Activated CD4-positive, alpha-beta T cell treated with anti-CD3 and anti-CD28 coated beads, Interleukin-2, amount 10 ng/mL, durations not matched to agents 7 days and 5 days (primary cell): ENCODE measurements at places on chromosomes 16 and 17.

- H3K36me3 ChIP-seq = no peaks in the 10 kb centered on the region
- DNase-seq = no peak
- H3K4me1 ChIP-seq = peaks cover 44% of the 10 kb centered on the region
- H3K27ac ChIP-seq = no peak overlapping the region
- peaks cover 2% of the 10 kb centered on the region for H3K27me3 ChIP-seq
These were observed 3.1 kb upstream of the CPD start for GRCh38 chr17:30375661-30376060.

- peak overlapping the region; percentile 2 for H3K27ac ChIP-seq
- peaks cover 15% of the 10 kb centered on the region for H3K27me3 ChIP-seq
- DNase-seq = no peak
- peaks cover 52% of the 10 kb centered on the region for H3K4me1 ChIP-seq
These were observed 1.0 kb downstream of the FOXJ1 start for GRCh38 chr17:76139801-76140660.

DNA sequence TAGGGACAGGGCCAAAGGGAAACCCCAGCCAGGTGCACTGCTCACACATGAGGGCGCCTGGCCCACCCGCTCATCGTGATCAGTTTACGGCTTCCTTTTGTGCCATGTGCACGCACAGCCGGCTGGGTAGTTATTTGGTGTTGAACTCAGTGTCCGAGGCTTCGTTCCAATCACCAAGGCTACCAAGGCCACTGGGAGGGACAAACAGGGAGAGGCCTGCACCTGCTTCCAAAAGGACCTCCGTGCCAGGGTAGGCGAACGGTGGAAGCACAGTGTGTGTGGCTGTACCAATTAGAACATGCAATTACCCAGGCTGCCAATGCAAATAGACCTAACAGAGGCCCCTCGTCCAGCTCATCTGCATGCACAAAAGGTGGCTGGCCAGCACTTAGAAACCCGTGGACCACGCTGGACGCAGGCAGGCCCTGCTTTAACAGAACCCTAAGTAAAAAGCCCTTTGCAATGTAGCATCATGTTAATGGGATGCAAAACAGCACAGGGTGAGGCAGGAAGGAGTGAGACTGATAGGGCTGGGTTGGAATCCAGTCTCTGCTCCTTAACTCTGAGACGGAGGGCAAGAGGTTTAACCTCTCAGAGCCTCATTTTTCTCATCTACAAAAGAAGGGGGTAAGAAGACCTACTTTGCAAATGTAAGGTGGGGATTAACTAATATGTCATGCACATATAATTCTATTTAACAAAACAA is 204.0 kb downstream of the XYLT1 start:
- H3K36me3 ChIP-seq = peaks cover under 1% of the 10 kb centered on the region
- H3K27ac ChIP-seq = no peak overlapping the region
- DNase-seq = no peak

DNA sequence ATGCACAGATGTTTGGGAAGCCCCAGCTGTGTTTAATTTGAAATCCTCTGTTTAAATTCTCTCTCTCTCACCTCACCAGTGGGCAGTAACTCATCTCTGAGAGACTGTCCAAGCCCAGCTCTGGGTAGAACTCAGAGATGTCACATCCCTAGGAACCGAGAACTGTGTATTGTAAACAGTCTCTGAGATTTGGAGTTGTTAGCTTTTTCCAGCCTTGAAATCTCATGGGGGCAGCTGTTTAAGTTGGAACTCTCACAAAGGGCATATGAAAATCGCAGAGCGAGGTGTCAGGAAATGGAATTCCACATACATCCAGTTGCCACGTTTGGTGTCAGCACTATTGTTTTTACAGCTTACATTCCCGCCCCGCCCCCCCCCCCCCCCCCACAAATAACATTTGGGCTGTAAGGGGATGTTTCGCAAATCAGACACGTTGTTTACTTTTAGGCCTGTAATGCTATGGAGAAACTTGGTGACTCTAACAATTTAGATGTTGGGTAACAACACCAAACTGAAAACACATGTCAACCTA is 34.3 kb downstream of the VPS35L start:
- H3K4me3 ChIP-seq = no peak overlapping the region
- H3K4me1 ChIP-seq = no peaks in the 10 kb centered on the region
- peaks cover 28% of the 10 kb centered on the region for H3K36me3 ChIP-seq
- DNase-seq = no peak
- H3K27me3 ChIP-seq = no peaks in the 10 kb centered on the region

DNA sequence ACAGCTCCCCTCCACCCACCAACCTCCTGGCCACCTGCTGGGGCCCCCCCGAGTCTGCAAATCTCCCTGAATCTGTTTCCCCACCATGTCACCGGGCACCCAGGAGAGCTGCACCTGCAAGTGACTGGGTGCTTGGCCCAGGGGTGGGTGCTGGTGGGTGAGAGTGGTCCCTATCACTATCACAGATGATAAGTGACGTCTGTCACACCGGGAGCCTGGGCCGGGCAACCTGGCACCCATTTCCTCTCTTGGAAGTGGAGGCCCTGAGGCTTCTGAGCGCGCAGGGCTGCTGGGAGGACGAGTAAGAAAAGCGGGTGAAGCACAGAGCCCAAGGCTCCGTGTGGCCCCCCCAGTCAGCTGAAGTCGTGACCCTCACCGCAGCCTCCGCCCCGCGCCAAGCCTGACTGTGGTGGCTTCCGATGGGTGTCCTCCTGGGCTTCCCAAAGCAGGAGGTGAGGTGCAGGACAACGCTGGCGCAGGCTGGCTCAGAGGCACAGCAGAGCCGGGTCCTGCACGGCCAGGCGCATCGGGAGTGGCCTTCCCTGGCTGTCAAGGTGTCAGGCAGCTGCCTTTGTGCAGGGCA is 21.0 kb upstream of the ACSF3 start:
- H3K36me3 ChIP-seq = peaks cover 2% of the 10 kb centered on the region
- no peak overlapping the region for H3K4me3 ChIP-seq
- no peaks in the 10 kb centered on the region for H3K4me1 ChIP-seq
- DNase-seq = no peak
- no peaks in the 10 kb centered on the region for H3K27me3 ChIP-seq

DNA sequence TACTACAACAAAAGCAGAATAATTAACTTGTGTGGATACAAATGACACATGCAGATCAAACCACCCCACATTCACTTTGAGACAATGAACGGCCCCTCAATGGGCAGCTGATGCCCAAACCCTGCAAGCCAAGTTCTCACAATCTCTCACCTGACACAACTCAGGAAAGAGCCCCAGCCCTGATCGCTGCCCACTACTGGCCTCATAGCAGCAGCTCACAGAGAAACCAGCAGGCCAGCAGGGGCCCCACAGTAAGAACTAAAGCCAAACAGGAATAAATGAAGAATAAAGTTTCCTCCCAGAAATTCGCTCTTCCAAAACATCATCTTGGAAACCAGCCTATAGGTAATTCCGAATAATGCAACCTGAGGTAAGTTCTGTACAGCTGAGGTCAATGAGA is 7.7 kb downstream of the AKTIP start:
- H3K36me3 ChIP-seq = peaks cover 77% of the 10 kb centered on the region
- peaks cover 46% of the 10 kb centered on the region for H3K4me1 ChIP-seq
- no peak overlapping the region for H3K4me3 ChIP-seq
- no peaks in the 10 kb centered on the region for H3K27me3 ChIP-seq
- DNase-seq = no peak

GRCh38 chr16:66512272-66513110 is 37.4 kb downstream of the TK2 start:
- no peaks in the 10 kb centered on the region for H3K27me3 ChIP-seq
- DNase-seq = no peak
- peaks cover 36% of the 10 kb centered on the region for H3K4me1 ChIP-seq
- no peaks in the 10 kb centered on the region for H3K36me3 ChIP-seq

DNA sequence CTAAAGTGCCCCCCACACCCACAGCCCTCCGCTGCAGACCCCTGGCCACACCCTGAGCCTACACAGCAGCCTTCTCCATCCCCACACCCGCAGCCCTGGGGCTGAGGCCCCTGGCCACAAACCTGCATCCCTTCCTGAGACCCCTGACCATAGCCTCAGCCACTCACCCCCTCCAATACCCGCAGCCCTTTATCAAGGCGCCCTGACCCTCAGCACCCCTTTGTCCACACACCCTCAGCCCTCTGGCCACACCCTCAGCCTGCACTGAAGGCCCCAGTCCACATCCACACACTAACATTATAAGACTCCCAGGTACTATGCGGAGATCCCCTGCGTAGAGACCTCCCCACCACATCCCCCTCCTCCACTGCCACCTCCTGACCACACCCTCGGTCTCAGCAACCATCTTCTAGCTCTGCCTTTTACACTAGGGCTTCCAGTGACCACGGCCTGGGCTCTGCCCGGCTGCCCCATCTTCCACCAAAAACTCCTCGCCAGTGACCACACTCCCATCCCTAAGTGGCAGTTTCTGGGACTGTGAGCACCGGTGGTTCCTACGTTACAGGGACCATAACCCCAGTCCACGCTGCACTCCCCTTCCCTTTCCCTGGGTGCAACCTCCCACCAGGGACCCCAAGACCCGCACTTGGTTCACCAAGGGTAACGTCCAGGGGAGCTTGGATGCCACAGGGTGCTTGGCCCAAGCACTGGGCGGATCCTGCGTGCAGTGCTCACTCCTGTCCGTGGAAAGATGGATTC is 818 bp downstream of the TPPP3 start:
- no peak for DNase-seq
- no peaks in the 10 kb centered on the region for H3K36me3 ChIP-seq
- no peak overlapping the region for H3K4me3 ChIP-seq
- H3K4me1 ChIP-seq = peaks cover 3% of the 10 kb centered on the region
- H3K27ac ChIP-seq = no peak overlapping the region

DNA sequence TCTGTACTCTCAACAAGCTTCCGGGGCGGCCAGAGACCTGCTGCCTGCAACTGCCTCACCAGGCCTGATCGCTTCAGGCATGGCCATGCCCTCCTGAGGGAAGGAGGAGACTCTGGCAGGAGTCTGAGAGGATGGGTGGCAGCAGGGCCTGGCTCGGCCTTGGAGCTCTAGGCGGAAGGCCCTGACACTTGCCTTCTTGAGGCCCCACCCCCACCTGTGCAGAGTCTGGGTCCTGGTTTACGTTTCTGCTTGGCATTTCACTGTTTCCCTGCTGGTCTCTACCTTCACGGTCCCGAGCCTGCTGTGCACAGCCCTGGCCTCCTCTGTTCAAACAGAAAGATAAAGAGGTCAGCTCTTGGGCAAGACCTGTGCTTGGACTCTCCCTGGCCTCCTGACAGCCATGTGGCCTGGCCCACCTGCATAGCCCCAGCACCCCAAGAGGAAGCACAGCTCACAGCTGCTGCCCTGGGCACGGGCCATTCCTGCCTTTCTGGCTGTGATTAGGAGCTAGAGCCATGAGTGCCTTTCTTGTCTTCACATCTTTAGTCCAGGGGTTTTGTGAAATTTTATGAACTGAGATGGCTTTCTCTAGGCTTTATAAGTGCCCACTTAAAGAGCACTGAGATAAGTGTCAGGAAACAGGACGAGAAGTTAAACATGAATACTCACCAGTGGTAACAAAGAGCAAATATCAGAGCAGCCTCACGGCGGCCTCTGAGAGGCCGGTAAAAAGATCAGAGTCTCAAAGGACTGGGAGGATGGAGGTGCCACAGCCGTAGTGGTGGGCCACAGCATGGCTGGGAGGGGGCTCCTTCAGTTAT is 25.6 kb upstream of the MTSS2 start:
- peaks cover 2% of the 10 kb centered on the region for H3K36me3 ChIP-seq
- peak overlapping the region; percentile 1 for H3K27ac ChIP-seq
- H3K4me1 ChIP-seq = peaks cover 16% of the 10 kb centered on the region

DNA sequence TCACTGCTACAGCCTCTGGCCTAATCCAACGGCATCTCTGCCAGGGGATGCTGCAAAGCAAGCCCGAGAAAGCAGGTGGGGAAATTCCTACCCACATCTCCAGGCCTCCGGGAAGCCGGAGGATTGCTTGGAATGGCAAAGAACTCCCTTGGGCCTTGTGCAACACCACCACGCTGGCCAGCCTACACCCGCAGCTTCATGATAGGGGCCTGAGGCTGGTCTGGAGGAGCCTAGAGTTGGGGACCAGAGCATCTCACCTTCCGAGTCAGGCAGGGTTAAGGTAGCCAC is 20.3 kb downstream of the GGA3 start:
- no peak overlapping the region for H3K4me3 ChIP-seq
- peaks cover 44% of the 10 kb centered on the region for H3K4me1 ChIP-seq
- H3K27ac ChIP-seq = no peak overlapping the region
- no peaks in the 10 kb centered on the region for H3K27me3 ChIP-seq
- no peak for DNase-seq

DNA sequence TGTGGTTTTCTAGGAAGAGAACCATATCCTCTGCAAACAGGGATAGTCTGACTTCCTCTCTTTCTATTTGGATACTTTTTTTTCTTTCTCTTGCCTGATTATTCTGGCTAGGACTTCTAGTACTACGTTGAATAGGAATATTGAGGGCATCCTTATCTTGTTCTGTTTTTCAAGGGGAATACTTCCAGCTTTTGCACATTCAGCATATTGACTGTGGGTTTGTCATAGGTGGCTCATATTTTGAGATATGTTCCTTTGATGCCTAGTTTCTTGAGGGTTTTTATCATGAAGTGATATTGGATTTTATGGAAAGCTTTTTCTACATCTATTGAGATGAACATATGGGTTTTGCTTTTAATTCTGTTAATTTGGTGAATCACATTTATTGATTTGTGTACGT is 269.8 kb downstream of the MAP2K6 start:
- H3K4me1 ChIP-seq = no peaks in the 10 kb centered on the region
- no peaks in the 10 kb centered on the region for H3K36me3 ChIP-seq
- peaks cover 4% of the 10 kb centered on the region for H3K27me3 ChIP-seq
- DNase-seq = no peak

DNA sequence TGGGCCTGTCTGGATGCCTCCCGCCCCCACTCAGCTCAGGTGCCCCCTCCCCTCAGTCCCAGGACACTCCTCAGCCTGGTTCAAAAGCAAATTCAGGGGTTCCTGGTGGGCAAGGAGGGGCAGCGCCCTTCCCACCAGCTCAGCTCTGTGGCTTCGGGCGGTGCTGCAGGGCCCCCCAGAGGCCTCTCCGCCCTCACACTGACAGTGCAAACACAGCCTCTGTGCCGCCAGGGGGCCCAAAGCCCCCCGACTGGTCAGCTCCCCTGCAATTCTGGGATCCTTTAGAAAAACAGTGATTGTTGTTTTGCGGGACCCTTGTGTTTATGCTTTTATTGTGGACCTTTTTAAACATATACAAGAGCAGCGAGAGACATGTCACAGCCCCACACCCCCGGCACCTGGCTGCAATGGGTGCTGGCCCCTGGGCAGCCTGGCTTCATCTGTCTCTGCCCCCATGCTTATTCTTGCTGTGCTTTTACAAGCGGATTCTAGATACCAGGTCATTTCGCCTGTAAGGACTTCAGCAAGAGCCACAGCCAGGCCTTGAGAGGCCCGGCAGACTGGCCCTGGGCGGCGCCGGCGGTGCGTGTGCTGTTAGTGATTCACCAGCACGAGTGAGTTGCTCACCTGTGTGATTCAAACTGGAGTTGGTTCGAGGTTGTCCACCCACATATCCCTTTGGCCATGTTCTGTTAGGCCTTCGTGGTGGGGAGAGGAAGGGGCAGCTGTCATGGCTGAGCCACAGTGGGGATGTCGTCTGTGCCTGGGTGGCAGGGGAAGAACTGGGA is 21.2 kb downstream of the ZNF469 start:
- H3K27me3 ChIP-seq = no peaks in the 10 kb centered on the region
- H3K27ac ChIP-seq = no peak overlapping the region
- no peaks in the 10 kb centered on the region for H3K36me3 ChIP-seq
- peaks cover 8% of the 10 kb centered on the region for H3K4me1 ChIP-seq

- H3K27ac ChIP-seq = no peak overlapping the region
- H3K27me3 ChIP-seq = no peaks in the 10 kb centered on the region
- peaks cover 11% of the 10 kb centered on the region for H3K36me3 ChIP-seq
- H3K4me3 ChIP-seq = no peak overlapping the region
- no peaks in the 10 kb centered on the region for H3K4me1 ChIP-seq
- no peak for DNase-seq
These were observed 27.5 kb downstream of the OMG start for GRCh38 chr17:31269578-31269983.
